ENCODE measurements at places on chromosomes 11 and 22.

DNA sequence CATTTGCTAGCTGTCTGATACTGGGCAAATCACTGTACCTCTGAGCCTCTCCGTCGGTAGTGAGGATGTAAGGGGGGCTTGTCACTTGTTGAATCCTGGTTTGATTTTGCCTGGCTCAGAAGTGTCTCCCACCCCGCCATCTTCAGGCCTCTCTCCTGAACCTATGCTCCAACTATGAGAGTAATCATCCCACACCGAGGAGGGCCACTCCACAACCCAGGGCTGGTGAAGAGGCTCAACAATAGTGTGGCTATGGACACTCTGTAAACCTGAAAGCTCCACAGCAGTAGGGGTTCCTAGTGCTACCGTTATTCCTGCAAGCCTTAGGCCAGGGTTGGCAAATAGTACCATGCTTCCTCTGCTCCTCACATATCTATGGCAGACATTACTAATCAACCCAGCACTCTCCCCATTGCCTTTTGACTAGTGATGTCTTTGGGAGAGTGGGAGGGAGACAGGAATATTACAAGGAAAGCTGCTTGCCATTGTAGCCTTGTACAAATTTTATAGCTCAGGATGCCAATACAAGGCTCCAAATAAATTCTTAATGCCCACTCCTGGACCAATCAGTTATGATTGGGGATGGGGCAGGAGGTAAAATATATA, 134.0 kb upstream of the TEAD1 start:
- DNase-seq = no peak

DNA sequence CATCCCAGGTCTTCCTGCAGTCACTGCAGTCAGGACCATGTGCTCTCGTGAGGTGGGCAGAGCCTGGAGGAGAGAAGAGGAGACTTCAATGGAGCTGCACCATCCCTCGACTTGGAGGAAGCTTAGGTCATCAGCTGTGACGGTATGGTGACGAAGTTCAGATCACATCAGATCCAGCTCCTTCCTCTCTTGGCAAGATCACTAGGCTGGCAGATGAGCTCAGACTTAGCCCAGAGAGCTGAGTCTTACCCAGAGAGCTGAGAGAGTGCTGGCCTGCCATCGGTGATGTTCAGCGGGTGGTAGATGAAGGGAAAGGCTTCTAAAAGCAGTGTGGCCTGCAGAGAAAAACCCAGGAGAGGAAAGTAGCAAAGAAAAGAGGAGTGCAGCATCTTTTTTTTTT, 1.8 kb upstream of the SLC15A3 start:
- no peak for DNase-seq

- no peak for DNase-seq
Measured at GRCh38 chr11:28400331-28401100, 292.3 kb downstream of the METTL15 start.

DNA sequence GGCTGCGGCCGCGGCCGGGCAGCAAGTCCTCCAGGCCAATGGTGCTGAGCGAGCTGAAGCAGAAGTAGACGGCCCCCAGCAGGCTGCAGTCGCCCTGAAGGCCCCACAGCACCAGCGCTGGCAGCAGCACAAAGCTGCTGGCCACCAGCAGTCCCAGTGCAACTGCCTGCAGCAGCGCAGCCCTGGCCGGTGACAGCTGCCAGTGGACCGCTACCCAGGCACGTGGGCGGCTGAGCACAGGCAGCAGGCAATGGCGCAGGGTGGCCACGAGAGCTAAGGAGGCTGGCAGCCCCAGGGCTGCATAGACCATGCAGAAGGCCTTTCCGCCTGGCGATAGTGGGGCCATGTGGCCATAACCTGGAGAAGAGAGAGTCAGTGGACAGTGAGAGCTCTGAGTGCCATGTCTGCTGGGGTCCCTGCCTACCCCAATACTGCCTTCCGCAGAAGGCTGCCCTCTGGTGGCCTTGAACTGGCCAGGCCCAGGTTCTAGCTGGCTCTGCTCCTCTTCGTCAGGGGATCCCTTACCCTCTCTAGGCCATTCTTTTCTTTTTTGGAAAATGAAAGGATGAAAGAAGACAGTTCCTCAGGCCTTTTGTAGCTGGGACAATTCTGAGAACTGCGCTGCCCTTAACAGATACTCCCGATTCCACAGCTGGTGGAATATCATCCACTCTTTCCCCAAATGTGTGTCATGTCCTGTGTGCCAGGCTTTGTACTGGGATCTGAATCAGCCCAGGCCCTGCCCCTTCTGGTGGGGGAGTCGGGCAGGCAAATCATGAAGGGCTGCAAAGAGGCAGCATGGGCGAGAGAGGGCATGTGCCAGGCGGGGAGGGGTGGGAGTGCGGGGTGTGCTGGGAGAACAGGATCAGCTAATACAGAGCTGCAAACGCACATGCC, 1.8 kb downstream of the KCNK7 start:
- no peak for DNase-seq

GRCh38 chr11:117929142-117929915, at the start of gene TMPRSS13:
TMPRSS13 (minus strand) TSS chr11:117929402; CDS start chr11:117929307, 95 bp downstream.
- no peak for DNase-seq

GRCh38 chr11:105202422-105202821, 62.9 kb upstream of the CARD18 start:
- no peak for DNase-seq

- DNase-seq = no peak
Measured at GRCh38 chr11:86790195-86790725, 10.1 kb upstream of the PRSS23 start.

- DNase-seq = no peak
Measured at GRCh38 chr11:69396051-69396947, 85.2 kb upstream of the LINC01488 start.

GRCh38 chr11:34155057-34155756, 49.8 kb downstream of the NAT10 start:
- no peak for DNase-seq

GRCh38 chr11:73389916-73390315, 13.7 kb downstream of the RELT start:
- no peak for DNase-seq

GRCh38 chr11:13277768-13278608, at the start of gene BMAL1:
BMAL1 (plus strand) TSS chr11:13277790; CDS start chr11:13354309, 76,519 bp downstream.
- peak; percentile 32 for DNase-seq

DNA sequence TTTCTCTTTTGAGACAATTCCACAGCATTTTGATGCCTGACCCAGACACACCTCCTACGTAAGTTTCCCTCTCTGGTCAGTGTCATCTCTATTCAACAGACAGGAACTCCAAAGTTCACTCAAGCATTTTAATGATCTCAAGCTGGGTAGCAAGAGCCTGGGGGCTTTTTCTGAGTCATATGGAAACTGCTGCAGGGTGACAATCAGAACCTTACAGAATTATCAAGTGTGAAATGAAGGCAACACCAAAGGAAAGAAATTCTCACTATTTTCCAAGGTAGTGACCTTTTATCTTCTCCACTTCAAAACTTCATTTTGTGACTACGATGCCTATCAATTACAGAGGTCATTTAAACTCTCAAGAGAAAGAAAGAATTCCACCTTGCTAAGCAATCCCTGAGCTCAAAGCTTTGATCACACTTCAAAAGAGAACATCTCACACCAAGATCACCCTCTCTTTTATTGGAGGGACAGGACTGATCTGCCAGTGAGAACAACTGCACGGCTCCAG, 229.0 kb upstream of the ZC3H12C start:
- no peak for DNase-seq

DNA sequence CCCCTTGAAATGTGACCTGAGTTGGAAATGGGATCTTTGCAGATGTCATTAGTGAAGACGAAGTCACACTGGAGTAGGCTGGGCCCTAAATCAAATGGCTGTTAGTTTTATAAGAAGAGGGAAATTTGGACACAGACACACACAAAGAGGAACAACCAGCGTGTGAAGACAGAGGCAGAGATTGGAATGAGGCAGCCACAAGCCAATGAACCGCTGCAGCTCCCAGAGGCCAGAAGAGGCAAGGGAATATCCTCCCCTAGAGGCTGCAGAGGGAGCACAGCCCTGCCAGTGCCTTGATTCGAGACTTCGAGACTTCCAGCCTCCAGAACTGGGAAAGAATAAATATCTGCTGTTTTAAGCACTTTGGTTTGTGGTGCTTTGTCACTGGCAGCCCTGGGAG, 484.5 kb downstream of the MN1 start:
- no peak for DNase-seq

DNA sequence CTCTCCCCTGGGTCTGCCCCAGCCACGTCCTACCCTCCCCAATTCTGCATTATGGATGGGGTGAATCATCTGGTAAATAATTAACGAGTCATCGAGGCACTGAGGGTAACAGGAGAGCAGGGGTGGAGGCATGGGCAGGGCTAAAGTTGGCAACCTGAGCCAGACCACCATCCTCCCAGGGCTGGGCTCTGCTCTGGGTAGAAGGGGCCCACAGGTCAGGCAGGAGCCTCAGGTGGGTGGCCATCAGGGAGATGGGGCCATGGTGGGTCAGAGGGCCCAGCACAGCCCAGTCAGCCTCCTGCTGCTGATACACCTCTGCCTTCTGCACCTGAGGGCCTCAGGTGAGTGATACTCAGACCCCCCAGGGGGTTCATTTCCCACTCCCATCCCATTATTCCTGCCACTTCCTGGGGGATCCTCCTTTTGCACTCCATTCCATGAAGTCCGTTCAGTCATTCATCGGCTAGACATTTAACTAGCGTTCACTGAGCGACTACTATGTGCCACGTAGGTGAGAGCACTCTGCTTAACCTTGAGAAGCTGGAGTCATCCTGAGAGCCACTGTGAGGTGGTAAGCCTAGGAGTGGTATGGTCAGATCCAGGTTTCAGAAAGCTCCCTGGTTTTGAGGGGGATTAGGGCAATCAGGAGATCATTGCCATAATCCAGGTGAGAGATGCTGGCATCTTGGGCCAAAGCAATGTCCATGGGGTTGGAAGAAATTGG, at the start of gene VSIG10L2:
Gene VSIG10L2, plus strand, starts transcription at position 248 of the 724 bp plus-strand sequence. Its CDS starts 12 bp downstream, at position 260.
- no peak for DNase-seq

GRCh38 chr11:41235668-41236067, 223.8 kb downstream of the LRRC4C start:
- no peak for DNase-seq

GRCh38 chr11:70090961-70091381, 12.9 kb downstream of the ANO1 start:
- no peak for DNase-seq

- no peak for DNase-seq
Measured at GRCh38 chr11:88454881-88455280, 117.3 kb upstream of the CTSC start.

GRCh38 chr11:58192229-58192628, 3.4 kb downstream of the OR9Q2 start:
- DNase-seq = no peak

GRCh38 chr11:65565624-65566453, 4.4 kb upstream of the ZNRD2 start:
- DNase-seq = no peak

DNA sequence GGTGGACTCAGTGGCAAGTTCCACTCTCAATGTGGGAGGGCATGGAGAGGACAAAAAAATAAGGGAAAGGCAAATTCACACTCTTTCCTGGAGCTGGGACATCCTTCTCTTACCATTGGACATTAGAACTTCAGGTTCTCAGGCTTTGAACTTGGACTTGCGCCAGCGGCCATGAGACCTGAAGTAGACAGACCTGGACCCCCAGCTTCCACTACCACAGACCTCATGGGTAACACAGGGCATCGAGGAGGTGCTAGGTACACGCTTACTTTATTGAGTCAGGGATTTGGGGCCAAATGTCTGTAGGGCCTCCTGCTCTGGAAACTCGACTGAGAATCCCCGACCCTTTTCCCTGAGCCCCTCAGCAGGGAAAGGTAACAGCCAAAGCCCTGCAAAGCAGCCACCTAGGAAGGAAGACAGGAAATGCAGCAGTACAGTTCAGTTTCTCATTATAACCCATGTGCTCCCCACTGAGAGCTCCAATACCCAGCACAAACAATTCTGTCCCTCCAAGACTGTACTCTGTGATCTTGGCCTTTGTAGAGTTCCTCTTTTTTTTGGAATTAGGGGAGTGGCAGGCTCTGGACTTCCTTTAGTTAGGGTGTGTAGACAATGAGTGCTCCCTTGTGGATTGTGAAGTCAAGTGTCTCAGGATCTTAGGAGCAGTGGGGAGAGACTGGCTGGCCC, 5.7 kb downstream of the CHRNA10 start:
- DNase-seq = no peak

- no peak for DNase-seq
Measured at GRCh38 chr11:17601676-17602075, 54.6 kb downstream of the OTOG start.

DNA sequence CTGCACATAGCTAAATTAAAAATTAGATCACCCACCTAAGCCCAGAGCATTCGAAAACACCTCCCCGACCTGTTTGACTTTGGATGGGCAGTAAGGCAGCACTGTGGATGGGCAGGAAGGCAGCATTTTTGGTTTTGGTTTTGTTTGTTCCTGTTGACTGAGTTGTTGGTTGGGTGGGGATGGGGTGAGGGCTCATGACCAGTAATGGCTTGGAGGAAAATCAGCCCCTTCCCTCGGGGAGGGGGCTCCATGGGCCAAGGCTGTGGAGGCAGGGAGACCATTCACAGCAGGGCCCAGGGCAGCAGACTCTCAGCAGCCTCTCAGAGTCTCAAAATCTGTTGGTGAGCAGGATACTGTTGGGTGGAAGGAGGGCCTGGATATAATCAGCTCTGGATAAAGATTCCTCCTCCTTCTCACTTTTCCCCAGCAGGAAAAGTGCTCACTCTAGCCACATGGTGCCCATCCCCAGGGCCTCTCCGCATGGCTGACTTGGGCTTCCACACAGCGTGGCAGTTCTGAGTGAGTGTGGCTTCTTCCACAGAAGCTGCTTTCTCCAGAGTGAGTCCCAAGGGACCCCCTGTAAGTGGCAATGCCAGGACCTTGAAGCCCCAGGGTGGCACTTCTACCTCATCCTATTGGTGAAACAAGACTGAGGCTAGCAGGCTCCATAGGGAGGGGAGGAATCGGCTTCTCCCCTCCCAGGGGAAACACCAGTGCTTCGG, 1491.2 kb downstream of the BRD1 start:
- no peak for DNase-seq

- DNase-seq = no peak
Measured at GRCh38 chr22:45639747-45640102, 31.9 kb upstream of the ATXN10 start.
